ENCODE measurements at places on chromosomes 4 and X.

- no peak for DNase-seq
Observed at GRCh38 chr4:158015241-158015640, 157.6 kb downstream of the GASK1B start.

DNA sequence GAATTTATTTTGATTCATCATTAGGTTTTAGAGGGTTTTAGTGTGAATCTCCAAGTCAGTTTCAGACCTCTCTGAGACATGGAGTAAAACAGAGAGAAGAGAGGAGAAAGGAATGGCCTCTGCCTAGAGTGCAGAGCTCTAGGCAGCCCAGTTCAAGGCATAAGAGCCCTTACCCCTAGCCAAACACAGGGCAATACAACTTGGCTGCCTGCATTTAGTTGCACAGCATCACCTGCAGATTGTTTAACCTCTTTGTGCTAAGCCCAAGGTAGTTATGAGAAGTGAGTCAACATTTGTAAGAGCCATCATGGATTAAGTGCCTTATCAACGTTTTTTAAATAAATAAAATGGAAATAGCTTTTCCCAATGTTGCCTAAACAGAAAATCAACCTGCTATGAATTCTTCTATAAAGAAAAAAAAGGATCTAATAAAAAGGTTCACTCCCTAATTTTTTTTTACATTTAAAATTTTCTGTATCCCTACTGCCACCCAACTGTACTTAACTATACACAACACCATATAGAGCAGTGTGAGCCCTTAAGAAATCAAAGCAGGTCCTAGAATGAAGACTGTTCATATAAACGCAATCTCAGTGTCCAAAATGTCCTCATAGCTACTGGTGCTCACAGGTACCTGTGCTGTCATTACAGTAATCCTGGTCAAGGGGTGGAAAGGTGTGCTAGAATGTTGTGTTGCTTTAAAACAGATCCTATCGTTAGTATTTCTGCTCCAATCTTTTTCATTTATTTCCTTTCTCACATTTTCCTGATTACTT, 36.0 kb downstream of the PF4 start:
- no peak for DNase-seq

GRCh38 chr4:131288441-131288840, 1860.7 kb upstream of the PCDH10 start:
- no peak for DNase-seq

DNA sequence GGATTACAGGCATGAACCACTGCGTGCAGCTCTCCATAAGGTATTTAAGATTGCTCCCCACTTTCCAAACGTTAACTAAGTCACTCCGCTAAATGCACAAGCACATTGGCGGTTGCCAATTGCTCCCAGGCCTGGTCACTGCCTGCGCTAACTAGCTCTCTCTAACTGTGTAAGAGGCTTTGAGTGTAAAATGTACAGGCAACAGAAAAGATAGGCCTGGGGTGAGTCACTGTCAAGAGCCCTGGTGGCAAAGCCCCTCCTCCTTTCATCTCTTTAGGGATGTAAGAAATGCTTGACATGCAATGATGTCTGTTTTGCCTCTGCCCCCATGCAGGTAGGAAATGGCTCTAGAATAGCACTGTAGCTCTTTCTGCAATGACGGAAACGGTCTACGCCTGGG, 329.7 kb upstream of the GATB start:
- no peak for DNase-seq

GRCh38 chr4:151674804-151675391, 85.9 kb downstream of the GATB start:
- no peak for DNase-seq

- peak; percentile 57 for DNase-seq
Observed at GRCh38 chr4:112515198-112516065, 548 bp downstream of the NEUROG2 start.

GRCh38 chrX:130120746-130121504, 10.6 kb upstream of the ELF4 start:
- DNase-seq = peak; percentile 72

DNA sequence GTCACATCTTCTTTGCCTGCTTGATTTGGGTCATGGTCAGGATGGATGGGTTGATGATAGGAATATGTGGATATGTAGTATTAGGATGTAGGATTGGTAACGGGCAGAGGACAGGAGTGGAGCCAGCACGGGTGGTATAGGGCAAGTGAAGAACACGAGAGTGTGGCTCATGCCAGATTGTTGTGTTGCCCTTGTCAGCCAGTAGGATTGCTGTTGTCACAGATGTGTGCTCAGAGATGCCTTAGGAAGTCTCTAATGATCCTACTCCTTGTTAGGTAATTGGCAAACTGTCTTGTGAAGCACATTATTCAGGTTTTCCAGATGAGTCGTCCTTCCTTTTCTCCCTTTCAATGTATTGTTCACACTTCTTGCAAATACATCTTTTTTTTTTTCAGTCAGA, 5.5 kb downstream of the ATP10D start:
- no peak for DNase-seq

- DNase-seq = no peak
Observed at GRCh38 chrX:10926404-10926803, 184.7 kb upstream of the HCCS start.

DNA sequence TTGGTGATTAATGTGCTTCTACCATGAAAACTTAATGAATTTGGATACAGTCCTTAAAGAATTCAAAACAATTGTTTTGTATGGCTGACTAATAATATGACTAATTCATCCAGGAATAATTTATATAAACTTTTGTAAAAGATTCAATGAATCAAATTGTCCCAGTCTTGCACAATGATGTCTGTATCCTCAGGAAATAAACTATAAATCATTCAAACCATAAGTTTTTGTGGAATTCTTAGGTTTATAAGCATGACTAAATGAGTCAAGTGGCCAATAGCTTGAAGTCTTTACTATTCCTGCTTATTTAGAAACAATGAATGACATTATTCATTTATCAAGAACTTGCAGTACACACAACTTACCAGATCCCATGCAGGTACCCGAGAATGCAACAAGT, 935.0 kb upstream of the INTU start:
- DNase-seq = no peak

Data from memory B cell (primary cell).